ENCODE measurements at places on chromosomes 11 and 22.

DNA sequence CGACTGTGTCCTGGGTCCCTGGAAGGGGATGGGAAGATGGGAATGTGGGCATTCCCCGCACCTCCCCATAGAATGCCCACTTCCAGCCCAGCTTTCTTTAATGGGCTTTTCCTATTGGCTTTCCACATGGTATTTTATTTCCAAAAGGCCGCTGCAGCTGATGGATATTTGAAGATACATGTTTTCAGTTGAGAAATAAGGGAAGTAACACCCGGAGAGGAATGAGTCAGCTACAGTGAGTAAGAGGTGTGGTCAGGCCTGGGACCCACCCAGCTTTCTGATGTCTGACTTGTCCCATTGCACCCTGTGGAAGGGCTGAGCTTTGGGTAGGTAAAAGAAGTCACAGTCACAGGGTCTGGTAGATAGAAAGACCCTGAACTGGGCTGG lies 476.9 kb downstream of the MIAT start:
- DNase-seq: no peak

DNA sequence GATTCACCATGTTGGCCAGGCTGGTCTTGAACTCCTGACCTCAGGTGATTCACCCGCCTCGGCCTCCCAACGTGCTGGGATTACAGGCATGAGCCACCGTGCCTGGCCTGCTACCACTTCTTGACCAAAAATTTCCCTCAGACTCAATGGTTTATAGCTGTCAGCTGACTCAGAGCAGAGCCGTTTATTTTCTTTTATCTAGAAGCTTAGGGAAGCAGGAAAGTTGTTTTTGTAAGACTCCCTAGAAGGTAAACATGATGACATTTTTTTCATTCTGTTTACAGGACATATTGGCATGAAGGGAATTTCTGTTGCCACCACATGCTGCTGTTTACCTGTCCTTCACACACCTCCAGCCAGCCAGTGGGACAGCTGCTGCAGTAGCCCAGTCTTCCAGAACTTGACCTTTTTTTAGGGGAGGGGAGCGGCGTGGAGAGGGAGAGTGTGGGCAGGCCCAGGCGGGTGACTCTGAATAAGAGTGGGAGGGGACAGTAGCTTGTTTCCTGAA lies 56.1 kb upstream of the PTPRJ start:
- no peak for DNase-seq

DNA sequence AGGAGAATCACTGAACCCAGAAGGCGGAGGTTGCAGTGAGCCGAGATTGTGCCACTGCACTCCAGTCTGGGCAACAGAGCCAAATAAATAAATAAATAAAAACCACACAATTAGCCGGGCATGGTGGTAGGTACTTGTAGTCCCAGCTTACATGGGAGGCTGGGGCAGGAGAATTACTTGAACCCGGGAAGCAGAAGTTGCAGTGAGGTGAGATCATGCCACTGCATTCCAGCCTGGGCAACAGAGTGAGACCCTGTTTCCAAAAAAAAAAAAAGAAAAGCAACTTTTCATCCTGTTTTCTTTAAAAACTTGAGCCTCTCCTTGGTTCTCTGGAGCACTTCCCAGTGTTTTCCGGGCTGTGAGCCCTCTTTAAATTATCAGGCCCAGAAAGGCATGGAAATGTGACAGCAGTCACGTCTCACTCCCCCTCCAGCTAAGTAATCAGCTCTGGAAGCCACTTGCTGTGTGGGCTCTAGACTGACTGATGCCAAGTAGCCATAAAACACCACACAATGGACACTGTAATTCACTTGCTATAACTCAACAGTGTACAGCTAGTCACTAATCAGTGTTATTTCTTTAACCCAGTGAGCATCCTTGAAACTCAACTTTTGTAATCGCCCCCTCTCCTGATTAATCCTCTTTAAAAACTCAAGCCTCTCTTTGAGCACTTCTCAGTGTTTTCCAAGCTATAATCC lies 13.0 kb upstream of the MCHR1 start:
- no peak for DNase-seq

DNA sequence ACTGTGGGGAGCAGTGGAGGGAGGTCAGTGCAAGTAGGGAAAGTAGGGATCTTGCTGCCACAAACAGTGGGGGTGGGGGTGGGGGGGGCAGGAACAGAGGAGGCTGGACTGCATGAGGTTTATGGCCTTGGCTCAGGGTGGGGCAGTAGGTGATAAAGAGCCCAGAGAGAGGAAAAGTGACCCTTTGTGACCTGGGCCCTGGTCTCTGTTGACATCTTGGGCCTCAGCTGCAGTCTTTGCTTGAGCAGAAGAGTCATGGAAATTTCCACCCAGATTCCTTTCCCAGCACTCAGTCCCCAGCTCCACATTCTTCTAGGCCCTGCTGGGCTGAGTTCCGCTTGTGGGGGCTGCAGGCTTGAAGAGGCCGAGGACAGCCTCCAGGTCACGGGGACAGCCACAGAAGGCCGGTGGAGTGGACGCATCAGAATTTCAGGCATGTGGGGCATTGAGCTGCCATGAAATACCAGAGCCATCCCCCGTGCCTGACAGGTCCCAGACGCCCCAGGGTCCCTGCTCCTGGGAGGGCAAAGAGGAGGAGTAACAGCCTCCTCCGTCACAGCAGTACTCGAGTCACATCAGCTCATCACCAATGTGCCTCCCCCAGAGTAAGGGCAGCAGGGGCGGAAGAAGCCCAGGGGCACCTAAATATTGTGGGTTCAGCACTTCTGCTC lies 9.7 kb upstream of the MALAT1 start:
- no peak for DNase-seq

DNA sequence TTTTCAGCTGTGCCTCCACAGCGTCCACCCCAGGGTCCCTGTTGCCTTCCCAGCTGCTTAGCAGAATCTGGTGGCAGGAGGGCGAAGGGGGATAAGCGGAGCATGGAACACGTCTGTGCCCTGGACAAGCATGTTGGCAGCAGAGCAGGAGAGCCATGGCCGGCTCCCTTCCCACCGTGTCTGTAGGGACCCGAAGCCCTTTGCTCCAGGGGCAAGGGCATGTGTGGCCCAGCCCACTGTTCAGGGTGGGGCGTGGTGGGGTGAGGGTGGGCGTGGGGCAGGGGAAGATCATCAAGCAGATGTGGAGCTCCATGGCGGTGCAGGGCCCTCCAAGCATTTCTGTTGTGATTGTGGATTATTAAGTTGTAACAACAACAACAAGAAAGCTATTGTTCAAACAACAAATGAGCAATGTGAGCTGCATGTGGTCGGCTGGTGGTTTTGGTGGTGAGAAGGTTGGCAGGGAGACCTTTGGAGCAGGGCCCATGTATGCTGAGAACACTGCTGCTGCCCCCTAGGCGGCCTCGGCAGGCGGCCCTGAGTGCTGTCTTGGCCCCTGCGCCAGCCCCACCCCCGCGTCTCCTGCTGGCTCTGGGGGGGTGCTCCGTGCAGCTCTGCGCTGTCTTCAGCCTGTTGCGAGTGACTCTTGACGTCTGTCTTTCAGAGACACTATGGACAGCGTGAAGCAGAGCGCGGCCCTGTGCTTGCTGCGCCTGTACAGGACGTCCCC lies 50.9 kb downstream of the AP2A2 start:
- no peak for DNase-seq

DNA sequence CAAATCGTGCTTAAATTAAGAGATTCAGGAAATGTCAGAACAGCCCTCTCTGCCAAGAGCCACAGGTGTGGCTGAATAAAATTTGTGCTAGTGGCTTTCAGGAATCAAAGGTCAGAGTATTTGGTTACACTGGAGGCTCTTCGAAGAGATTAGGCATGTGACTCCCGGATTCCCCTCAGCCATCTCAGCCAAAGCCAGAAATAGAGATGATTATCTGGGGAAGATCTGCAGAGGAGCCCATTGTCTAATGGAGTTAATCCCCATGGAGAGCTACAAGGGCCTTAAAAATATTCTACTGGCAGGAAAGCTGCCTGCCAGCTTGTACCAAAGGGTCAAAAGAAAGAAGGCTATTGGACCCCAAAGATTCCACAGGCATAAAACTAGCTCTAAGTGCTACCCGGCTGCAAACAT lies 1259.5 kb downstream of the TBC1D22A start:
- no peak for DNase-seq

GRCh38 chr11:125433454-125434121 lies 62.5 kb downstream of the FEZ1 start:
- DNase-seq: no peak

DNA sequence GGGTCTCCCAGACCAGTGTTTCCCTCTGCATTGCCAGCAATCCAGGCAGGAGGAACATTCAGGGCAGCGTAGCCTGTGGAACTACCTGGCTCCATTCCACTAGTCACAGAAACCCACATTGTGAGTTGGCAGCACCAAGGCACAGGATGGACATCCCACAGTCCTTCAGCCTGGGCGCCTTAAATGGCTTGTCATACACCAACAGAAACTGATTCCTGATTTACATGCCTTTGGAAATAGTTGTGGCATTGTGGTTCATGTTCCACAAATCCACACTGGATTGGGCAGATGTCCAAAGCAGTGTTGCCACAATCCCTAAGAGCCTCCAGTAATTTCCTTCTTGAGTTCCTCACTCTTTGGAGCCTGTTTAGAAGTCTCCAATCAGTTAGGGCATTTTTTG lies 225.6 kb downstream of the BLID start:
- no peak for DNase-seq

Measured in NCI-H1436 (cell line).